MCF 10A (cell line): ENCODE measurements at places on chromosomes 16 and 17. TPM values are rescaled to one million over a fixed set of nuclear protein-coding genes. Genes with fewer than 3 reads are reported as not detected.

The TNS4 gene
- total RNA-seq: 387 and 522 TPM in 2 replicates

The SPEM2 gene
- not detected in 2 replicates for total RNA-seq

The ITGAX gene
- 0.14 and 1.2 TPM in 2 replicates for total RNA-seq

The ASPHD1 gene
- 4.8 and 5.7 TPM in 2 replicates for total RNA-seq

The MYLK3 gene
- 0.05 TPM in 1 of 2 replicates, not detected in the other for total RNA-seq

The CES2 gene
- 65.7 and 68.7 TPM in 2 replicates for total RNA-seq

The TRIM72 gene
- total RNA-seq: not detected in 2 replicates

GRCh38 chr16:22402191-22402590 is 27.8 kb upstream of the CDR2 start:
- DNase-seq: no peak

DNA sequence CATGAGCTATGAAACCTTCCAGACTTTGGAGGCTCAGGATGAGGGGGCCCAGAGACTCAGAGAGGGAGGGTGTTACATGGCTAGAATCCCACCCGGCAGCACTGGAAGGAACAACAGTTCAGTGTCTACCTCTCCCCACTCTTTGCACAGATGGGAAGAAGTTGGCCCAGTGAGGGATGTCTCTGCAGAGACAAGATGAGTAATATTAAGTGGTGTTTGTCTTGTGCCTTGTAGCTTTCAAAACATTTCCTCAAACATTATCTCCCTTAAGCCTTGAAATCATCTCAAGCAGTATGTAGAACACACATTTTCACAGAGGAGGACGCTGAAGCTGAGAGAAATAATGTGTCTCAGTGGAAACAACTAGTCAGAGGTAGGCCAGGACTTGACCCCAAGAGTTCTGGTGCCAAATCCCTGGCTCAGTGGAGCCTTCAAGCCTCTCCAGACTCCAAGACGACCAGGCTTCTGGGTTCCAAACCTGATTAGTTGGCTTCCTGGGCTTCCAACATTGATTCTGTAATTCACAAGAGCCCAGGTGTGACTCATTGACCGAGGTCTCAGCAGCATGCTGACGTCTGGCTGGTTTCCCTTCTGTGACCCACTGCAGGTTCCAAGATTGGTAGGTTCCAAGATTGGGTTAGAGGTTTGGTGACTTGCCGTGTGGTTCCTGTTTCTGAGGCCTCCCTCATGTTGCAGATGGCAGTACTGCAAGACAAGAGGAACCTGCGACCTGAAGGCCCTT is 7.4 kb downstream of the RNF112 start:
- peak; percentile 35 for DNase-seq

DNA sequence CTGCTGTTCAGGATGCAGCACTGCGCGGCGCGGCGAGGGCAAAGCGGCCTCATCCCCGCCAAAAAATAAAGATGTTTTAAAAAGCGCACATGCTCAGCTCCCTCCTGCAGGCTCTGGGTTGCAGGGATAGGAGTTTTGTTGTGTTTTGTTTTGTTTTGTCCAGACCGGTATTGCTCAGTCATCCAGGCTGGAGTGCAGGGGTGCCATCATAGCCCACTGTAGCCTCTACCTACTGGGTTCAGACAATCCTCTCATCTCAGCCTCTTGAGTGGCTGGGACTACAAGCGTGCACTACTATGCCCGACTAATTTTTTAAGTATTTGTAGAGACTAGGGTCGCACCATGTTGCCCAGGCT is 636 bp downstream of the WWOX start:
- DNase-seq: no peak

- DNase-seq: peak; percentile 60
These were observed 2.1 kb downstream of the CASKIN1 start for GRCh38 chr16:2194166-2194834.

DNA sequence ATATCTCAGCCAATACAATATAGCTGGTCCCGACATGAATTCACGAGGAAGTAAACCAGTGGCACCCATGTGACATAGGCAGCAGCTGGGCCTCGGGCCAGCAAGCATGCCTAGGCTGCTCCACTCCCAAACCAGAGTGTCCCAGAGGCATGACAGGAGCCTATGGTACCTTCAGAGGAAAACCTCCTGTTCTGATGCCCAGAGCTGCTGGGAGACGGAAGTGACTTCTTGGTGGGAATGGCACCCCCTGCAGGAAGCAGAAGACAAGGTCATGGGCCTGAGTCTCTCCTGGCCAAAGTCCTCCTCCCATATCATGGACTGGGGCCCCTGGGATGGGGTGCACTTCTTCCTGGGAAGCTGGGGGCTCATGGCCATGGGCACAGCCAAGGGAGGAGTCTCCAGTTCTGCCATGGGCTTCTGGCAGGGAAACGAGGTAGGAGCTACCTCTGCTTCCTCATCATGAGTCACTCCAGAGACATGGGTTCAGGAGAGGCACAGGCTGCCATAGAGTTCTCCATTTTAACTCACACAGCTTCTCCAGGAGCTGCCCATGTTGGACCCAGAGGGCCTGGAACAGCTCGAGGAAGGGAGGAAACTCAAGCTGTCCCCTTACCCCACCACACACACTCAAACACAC is 13.4 kb downstream of the FBF1 start:
- peak; percentile 52 for DNase-seq

GRCh38 chr16:72787514-72788268 is 260.2 kb downstream of the ZFHX3 start:
- DNase-seq: no peak

DNA sequence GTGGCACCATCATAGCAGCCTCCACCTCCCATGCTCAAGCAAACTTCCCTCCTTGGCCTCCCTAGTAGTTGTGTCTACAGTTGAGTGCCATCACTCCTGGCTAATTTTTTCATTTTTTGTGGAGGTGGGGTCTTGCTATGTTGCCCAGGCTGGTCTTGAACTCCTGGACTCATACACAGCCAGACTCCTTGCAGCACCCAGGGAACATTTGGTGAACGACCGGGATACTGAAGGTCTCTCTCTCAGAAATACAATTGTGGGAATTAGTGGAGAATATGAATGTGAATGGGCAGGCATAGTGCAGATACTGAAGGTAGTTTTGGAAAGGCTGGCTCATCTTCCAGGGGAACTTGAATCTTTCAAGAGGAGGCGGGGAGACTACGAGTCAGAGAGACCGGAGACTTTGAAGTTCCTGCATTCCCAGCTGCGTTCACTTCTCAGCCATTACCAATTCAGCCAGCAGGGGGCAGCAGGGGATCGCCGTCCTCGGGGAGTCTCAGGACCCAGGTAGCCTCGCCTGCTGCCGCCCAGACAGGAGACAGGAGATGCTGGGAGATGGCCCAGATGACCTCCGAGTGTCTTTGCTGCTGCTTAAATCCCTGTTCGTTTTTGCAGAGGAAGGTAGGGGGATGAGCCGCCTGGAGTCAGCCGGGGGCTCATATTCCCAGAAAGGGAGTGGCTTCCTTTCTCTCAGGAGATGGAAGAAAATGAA is 68.6 kb downstream of the HAPSTR1 start:
- DNase-seq: peak; percentile 68

GRCh38 chr17:45307290-45308015 is 9.4 kb downstream of the MAP3K14 start:
- peak; percentile 88 for DNase-seq

DNA sequence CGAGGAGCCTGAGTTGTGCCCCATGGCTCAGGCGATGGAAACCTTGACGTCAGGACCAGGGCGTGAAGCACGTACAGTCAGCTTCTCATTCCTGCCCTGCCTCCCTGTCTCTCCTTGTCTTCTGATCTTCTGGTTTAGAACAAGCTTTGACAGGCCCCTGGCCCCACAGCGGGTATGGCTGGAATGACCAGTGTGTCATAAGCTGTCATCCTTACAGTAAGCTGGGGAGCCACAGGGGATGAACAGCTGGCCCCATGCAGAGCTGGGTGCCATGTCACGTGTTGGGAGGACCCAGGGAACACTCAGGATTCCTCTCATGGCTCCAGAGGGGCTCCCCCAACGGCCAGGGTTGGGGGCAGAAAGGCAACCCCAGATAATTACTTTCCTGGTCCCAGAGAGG is 157.6 kb upstream of the PLCG2 start:
- DNase-seq: peak; percentile 84

DNA sequence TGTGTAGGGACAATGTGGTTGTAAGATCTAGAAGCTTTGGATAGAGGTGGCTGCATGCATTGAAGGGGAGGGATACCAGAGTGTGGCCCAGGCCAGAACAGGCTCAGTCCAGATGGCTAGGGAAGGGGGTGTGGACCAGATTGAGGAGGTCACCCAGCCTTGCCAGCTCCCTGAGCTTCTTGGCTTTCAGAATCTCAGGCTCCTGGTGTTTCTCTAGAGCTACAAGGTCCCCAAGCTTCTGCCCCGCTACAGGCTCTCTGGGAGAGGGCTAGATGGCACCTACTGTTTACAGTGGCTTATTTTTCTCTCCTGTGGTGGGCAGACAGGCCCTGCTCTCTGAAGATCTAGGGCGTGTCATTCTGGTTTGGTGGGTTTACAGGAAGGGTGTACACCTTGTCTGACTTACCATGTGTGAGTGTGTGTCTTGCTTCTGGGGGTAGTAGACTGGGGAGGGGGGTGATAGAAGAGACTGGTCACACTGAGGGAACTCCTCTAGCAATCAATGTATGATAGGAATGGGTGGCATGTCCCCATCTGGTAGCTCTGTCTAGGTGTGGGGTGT is 1.1 kb downstream of the RARA start:
- DNase-seq: no peak

- DNase-seq: no peak
These were observed at the start of gene SYNGR3 for GRCh38 chr16:1989209-1990100. TSS of gene SYNGR3 (plus strand) at chr16:1989970. CDS start at chr16:1990103, 133 bp downstream.

GRCh38 chr16:20911361-20911760 is 10.8 kb downstream of the LYRM1 start:
- DNase-seq: peak; percentile 58

DNA sequence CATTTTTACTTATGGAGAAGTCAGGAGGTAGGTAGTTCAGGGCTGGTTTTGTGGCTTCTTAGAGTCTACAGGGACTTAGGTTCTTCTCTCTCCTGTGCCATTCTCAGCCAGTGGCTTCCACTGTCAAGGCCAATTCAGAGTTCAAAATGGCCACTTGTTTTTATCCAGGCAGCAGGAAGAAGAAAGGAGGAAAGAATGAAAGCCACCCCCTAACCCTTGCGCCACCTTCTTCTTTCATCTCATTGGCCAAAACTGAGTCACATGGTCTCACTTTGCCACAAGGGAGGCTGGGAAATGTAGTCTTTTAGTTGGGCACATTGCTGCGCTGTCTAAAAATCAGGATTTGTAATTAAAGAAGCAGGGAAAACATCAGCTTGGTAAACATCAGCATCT is 60.8 kb upstream of the MED9 start:
- peak; percentile 87 for DNase-seq

DNA sequence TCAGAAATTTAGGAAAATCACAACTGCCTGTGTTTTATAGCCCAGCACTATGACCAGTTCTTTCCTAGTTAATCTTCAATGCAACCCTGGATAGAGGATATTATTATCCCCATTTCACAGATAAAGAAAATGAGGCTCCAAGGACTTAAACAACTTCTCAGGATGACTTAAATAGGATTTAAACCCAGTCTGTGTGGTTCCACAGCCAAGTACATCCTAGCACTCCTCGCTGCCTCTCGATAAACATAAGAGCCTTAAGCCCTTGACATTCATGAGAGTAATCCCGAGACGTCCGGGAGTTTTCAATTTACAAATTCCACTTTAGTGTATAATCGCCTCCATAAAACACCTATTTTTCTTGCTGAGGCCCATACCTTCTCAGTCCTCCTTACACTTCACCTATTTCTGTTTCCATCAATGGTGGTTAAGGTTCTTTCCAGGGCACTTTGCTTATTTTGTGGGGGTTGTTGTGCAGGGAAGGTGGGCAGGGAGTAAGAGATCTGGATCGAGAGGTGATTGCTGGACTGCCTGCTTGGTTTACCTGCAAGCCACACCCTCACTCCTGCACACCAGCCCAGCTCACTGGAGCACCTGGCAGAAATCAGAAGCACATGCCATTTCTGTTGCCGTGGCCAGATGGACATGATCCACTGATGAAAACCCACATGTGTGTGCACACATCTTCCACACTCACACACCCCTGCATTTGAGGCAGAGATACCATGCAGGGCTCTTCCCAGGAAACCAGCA is 50.5 kb downstream of the ASIC2 start:
- no peak for DNase-seq

- no peak for DNase-seq
These were observed 10.1 kb downstream of the CTRB2 start for GRCh38 chr16:75196836-75197235.

DNA sequence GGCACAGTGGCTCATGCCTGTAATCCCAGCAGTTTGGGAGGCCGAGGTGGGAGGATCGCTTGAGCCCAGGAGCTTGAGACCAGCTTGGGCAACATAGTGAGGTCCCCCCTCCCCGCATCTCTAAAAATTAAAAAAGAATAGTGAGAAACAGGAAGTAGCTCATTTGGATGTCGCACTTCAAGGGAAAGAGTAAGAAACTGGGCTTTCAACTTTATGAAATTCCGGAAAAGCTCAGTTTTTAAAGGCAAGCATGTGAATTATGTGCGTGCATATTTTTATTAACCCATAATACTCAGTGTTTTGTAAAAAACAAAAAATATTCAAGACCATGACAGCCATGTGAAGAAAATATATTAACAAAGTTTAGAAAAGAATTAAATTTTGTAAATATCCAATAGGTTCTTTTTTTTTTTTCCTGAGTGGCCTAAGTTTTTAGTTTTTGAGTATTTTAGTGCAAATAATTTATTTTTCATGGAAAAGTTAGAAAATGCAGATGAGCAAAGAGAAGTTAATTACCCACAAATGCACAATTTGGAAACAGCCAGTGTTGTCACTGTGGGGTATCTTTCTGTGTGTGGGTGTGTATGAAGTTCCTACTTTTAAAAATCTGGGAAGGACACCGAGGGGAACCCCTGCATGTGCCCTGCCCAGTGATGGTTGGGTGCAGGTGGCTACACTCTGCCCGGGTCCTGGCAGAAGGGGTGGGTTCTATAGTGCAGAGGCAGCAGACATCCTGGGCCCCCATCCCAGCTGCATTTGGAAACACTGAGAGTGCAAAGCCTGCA is 40.0 kb downstream of the CIBAR2 start:
- DNase-seq: no peak

GRCh38 chr16:19386525-19386924 is 31.2 kb upstream of the TMC5 start:
- DNase-seq: no peak

DNA sequence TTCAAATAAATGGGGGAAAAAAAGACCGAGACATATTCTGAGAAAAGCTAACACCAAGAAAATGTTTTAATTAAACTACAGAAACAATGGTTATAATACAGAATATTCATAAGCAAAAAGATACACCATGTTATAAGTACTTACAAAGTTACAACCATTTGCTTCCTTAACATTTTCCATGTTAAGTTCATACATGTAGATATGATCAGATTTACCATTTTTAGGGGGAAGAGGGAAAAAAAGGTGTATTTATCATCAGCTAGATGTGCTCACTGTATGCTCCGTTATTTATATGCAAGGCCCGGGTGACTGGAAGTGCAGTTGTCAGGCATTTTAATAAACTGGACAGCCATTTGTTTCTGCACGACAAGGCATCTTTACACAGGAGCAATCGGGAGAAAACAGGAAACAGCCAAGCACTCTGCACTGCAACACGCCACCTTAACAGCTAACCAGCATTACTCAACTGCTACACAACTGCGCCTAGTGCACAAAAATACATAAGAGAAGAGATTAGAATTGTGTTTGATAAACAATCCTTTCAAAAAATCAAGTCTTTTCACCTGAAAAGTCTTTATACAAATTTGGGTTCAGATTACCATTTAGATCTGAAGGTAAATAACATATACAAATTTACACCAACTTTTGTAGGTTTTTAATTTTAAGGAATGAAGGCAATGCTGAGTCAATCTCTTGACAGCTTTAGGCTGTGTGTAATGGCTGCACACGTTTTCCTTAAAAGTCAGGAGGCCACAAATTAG is 2.9 kb downstream of the SRSF2 start:
- no peak for DNase-seq

GRCh38 chr16:47046726-47047523 is 73.5 kb upstream of the DNAJA2 start:
- no peak for DNase-seq
